ENCODE measurements at places on chromosomes 1 and 21.

DNA sequence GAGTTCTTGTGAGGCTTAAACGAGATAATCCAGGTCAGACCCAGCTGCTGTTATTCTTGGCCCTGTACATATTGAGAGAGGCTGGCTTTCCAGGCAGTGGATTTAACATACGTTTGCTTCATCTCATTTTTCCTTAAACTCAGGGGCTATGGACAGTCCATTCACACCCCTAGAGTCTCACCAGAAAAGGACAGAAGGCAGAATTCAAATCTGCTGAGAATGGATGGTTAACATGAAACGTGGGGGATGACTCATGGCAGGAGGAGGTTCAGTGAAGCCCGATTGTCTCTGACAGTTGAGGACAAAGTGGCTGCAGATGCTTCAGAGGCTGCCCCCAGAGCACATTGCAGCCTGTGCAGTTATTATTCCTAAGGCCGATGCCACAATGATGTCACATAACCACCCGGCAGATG lies 39.5 kb downstream of the TGFB2 start:
- no peak overlapping the region for H3K27ac ChIP-seq
- no peak overlapping the region for H3K4me3 ChIP-seq
- peaks cover 23% of the 10 kb centered on the region for H3K27me3 ChIP-seq
- DNase-seq = no peak
- no peaks in the 10 kb centered on the region for H3K4me1 ChIP-seq

DNA sequence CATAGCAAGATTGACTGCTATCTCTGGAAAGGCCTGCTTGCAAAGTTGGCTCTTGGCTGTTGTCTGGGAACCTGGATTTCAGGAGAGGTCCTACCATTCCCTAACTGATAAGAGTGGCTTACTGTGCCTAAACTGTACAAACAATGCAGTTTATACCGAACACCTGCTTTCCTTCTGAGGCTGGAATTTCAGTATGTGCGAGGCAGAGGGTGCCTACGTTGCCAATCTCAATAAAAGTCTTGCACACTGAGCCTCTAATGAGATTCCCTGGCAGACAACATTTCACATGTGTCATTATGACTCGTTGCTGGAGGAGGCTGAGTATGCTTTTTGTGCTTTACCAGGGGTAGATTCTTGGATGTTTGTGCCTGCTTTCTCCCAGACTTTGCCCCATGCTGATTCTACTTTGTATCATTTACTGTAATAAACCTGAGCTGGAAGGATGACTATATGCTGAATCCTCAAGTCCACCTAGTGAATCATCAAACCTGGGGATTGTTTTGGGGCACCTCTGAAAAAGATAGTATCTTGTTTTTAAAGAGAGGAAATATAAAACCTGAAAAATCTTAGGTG lies 58.9 kb upstream of the GNG4 start:
- no peaks in the 10 kb centered on the region for H3K4me1 ChIP-seq
- no peaks in the 10 kb centered on the region for H3K27me3 ChIP-seq
- H3K4me3 ChIP-seq = no peak overlapping the region
- no peak for DNase-seq
- peaks cover 12% of the 10 kb centered on the region for H3K36me3 ChIP-seq

DNA sequence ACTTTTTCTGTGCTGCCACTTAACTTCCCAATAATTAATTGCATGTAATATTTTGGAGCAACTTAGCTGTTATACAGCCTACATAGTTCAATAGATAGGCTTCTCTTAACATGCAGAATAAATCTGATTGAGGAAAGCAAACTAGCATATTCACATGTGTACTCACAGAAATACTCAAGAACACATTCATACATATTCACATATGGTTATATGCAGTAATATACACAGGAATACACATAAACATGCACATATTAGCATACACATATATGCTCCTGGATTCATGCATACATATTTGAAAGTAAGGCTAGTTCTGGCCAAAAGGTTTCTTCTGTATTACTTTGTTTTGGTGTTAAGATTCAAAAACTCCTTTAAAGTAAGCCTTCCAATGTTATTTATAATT lies 73.1 kb downstream of the HMCN1 start:
- no peak overlapping the region for H3K4me3 ChIP-seq
- no peaks in the 10 kb centered on the region for H3K36me3 ChIP-seq
- H3K4me1 ChIP-seq = no peaks in the 10 kb centered on the region
- no peak overlapping the region for H3K27ac ChIP-seq
- H3K27me3 ChIP-seq = peaks cover 12% of the 10 kb centered on the region

- no peak overlapping the region for H3K4me3 ChIP-seq
- peaks cover 9% of the 10 kb centered on the region for H3K27me3 ChIP-seq
- no peaks in the 10 kb centered on the region for H3K4me1 ChIP-seq
- no peak overlapping the region for H3K27ac ChIP-seq
- no peaks in the 10 kb centered on the region for H3K36me3 ChIP-seq
These were observed 130.3 kb downstream of the ROR1 start for GRCh38 chr1:63903947-63904610.

DNA sequence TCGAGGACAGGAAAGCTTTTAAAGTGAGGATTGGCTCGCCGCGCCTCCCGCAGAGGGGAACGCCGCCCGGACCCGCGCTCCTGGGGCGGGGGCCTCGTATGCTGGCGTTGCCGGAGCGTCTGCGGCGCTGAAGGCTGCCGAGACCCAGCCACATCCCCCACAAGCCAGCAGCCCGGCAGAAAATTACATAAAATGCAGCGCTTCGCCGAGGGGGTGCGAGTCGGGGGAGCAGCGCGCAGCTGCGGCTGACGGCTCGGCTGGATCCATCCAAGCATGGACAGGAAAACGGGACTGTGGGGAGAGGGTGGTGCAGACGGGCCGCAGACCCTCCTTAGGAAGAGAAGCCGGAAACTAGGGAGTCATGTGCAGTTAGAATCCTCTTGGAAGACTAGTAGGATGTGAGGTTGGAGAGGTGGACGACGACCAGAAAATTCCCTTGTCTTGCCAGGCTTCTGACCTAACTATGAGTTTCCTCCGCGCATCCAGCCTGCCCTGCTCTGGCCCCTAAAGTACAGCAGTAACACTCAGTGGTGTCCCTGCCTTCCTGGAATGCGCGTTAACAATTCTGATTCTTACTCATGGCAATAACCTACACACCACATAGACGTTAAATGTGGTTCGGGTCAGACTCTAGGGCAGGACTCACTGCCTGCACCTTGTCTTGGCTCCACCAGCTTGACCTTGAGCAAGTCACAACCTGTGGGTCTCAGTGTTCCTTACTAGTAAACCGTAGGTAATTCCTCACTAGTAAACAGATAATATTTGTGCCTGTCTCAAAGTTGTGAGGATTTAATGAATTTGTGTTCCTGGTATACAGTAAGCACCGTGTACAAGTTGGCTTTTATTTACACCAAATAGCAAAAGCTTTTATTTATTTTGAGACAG lies 953 bp upstream of the BRWD1 start:
- peak overlapping the region; percentile 88 for H3K4me3 ChIP-seq
- no peak for DNase-seq
- H3K36me3 ChIP-seq = peaks cover 8% of the 10 kb centered on the region
- peaks cover 3% of the 10 kb centered on the region for H3K27me3 ChIP-seq

DNA sequence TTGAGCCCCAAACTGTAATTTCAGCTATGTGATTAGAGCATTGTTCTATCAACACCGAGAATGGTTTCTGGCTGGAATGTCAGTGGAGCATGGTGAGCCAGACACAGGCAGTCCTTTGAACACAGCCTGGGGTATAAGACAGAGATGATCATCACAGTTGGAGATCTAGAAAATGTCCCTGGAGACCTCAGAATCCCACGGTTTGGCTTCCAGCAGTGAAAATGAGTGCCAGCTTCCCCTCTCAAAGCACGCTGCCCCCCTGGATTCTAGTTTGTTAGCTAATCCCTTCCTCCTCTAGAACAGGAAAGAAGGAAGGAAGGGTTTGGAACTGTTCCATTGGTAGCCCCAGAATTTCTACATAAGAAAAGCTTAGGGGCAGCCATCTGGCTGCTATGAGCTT lies 59.9 kb upstream of the JAK1 start:
- no peak overlapping the region for H3K27ac ChIP-seq
- no peak for DNase-seq
- H3K36me3 ChIP-seq = no peaks in the 10 kb centered on the region
- no peak overlapping the region for H3K4me3 ChIP-seq
- H3K27me3 ChIP-seq = peaks cover 2% of the 10 kb centered on the region
